ENCODE measurements at places on chromosomes 5 and 9.

- no peak for DNase-seq
These were observed 73.0 kb upstream of the SNX2 start for GRCh38 chr5:122701640-122702523.

- DNase-seq = no peak
These were observed 60.2 kb downstream of the MELK start for GRCh38 chr9:36632892-36633291.

DNA sequence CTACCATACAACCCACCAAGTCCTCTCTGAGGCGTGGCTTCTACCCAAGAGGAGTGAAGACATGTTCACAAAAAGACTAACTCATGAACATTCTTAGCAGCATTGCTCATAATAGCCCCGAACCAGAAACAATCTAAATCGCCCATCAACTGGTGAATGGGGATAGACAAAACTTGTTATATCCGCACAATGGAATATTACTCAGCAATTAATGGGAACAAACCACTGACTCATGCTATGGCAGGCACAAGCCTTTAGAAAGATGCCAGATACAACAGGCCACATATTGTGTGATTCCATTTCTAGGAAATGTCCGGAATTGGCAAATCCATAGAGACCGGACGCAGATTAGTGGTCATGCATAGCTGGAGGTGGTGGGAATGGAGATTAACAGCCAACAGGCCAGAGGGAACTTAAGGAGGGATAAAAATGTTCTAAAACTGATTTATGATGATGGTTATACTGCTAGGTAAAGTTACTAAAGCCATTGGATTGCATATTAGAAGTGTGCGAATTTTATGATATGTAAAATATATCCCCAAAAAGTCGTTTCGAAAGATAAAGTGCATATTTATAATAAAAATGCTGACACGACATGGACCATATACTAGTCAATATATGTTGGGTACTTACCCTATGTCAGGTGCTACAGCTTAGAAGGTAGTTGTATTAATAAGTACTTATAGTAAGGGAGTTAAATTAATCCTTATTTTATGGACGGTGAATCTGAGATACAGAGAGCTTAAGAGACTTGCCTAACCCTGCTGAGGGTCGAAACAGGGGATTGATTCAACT, 55.4 kb downstream of the LHX2 start:
- no peak for DNase-seq

- DNase-seq = no peak
These were observed 18.9 kb upstream of the IQGAP2 start for GRCh38 chr5:76384189-76384588.

DNA sequence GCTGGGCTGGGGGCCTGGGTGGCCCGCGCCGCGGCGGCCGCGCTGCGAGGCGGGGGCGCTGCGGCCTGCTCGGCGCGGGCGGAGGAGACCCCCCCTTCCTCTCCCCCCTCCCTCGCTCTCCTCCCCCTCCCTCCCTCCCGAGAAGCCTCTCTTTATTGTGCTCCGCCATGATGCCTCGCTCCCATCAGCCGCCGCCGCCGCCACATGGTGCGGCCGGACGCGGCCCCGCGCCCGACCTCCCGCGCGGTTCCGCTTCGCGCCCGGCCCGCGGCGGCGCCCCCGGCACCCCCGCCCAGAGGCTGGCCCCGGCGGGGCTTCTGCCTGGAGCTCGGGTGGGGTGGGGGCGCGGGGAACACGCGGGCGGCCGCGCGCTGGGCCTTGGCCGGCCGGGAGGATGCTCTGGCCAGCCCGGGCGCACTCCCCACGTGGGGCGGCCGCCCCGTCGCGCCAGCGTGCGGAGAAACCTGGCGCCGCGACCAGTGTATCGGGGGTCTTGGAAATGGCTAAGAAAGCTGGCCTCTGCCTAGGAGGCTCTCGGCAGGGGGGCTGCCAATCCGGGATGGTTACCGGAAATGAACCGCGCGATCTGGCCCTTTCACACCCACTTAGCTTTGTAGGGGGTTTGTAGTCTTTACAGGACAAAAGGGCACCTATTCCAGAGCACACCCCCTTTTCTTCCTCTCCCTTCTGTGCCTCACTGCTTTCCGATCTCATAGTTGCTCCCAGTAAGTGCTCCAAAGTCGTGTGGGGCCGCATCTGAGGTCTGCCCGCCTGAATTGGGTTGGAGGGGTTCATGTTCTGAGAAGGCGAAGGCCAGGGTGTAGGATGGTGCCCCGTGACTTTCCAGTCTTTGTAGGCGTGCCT, 1.0 kb downstream of the SET start:
- DNase-seq = no peak

- DNase-seq = no peak
These were observed 10.0 kb upstream of the AGPAT2 start for GRCh38 chr9:136697146-136697820.

DNA sequence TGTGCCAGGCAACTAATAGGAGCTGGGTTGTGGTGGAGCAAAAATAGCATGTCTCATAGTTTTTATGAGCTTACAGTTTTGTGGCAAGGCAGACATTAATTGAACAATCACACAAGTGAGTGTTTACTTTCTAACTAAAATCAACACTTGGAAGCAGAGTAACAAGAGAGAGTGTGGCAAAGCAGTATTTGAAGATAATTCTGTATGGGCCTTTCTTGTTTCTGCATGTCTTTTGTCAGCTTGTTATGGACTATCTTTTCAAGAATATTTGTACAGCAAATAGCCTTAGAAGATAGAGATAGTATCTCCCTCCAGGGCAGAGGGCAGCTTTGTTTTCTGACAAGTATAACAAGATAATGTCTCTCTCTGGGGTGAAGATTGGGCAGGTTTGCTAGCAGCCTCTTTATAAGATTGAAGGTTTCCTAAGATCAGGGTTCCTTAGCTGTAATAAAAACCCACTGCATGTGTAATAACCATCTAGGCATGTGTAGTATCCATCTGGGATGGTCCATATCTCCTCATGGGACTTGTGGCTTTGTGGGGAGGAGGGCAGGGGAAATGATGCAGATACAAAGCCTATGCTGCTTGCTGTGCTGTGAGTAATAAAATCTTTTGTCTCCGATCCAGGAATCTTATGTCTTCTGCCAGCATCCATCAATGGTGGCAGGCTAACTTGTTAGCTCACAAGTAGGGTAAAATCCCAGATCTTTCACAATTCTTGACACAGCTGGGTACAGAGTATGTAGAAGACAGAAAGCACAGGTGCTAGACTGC, 479.9 kb downstream of the KDM4C start:
- DNase-seq = no peak

- DNase-seq = no peak
These were observed 14.7 kb downstream of the ERP44 start for GRCh38 chr9:100084128-100084453.

DNA sequence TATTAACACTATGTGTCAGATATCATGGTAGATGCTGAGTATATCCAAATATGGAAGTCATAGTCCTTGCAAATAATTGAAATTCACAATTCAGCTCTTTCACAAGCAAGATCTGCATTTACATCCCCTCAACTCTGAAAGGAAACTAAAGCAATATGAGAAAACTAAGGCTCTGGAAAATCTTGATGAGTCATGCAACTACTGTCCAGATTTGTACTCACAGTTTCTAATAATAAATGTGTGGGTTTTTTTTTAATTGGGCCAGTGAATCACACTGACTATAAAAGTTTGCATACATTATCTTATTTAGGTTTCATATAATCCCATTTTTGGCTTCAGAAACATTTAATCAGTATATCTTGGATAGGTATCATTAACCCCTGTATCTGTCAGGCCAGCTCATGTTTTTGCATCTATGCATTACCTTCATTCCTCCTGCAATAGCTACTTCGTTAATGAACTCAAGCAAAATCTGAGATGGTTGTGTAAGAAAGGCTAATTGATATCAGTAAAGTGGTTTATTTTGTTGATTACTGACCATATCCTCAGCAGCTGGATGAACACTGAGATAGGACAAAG, 58.7 kb upstream of the PRR16 start:
- DNase-seq = no peak
